CD8-positive, alpha-beta memory T cell (primary cell): ENCODE measurements at places on chromosomes 2 and 18. TPM values are rescaled to one million over a fixed set of nuclear protein-coding genes. Genes with fewer than 3 reads are reported as not detected.

SRD5A2 gene
- not detected for total RNA-seq

DHRS9 gene
- 0.37 TPM for total RNA-seq

SIX2 gene
- total RNA-seq = 0.09 TPM

GPR75 gene
- 2.1 TPM for total RNA-seq

YES1 gene
- 21.4 TPM for total RNA-seq

MC4R gene
- total RNA-seq = not detected

SERPINB4 gene
- not detected for total RNA-seq

FKBP1B gene
- total RNA-seq = 2.5 TPM

MTCL1 gene
- total RNA-seq = 1.0 TPM

SMC6 gene
- total RNA-seq = 25.7 TPM

STPG4 gene
- not detected for total RNA-seq

ABHD1 gene
- 0.33 TPM for total RNA-seq
